SJSA1 (cell line): ENCODE measurements at places on chromosomes 4 and X. TPM values are rescaled to one million over a fixed set of nuclear protein-coding genes. Genes with fewer than 3 reads are reported as not detected.

DNA sequence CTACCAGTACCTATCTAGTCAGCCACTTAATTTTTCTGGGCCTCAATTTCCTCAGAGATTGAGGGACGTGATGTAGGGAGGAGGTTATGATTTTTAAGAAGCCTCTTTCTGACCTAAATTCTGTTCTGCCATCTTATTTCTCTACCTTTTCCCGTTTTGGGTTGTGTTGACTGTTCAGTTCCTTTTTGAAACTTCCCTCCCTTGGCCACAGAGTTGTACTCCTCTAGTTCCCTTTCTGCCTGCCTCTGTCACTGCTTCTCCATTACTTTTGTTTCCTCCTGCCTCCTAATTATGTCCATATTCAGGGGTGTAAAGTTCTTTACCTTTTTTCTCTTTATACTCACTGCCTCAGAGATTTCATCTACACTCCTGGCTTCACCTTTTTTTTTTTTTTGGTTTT, 25.4 kb downstream of the CLCN5 start:
- no peaks in the 10 kb centered on the region for H3K36me3 ChIP-seq
- H3K27ac ChIP-seq, result no peak overlapping the region
- H3K4me3 ChIP-seq, result no peak overlapping the region

- peaks cover 15% of the 10 kb centered on the region for H3K27me3 ChIP-seq
- DNase-seq, result no peak
Measured at GRCh38 chr4:55312489-55313101, 33.4 kb upstream of the SRD5A3 start.

GRCh38 chr4:26787461-26788340, 72.9 kb upstream of the STIM2 start:
- H3K36me3 ChIP-seq, result no peaks in the 10 kb centered on the region
- H3K27me3 ChIP-seq, result no peaks in the 10 kb centered on the region
- H3K4me3 ChIP-seq, result no peak overlapping the region
- H3K27ac ChIP-seq, result no peak overlapping the region

- H3K4me3 ChIP-seq, result no peak overlapping the region
- DNase-seq, result no peak
- no peak overlapping the region for H3K27ac ChIP-seq
- no peaks in the 10 kb centered on the region for H3K36me3 ChIP-seq
- no peaks in the 10 kb centered on the region for H3K27me3 ChIP-seq
Measured at GRCh38 chr4:141853091-141853764, 216.8 kb downstream of the IL15 start.

GRCh38 chrX:24646006-24646405, 1.1 kb downstream of the PCYT1B start:
- H3K27ac ChIP-seq, result no peak overlapping the region
- H3K27me3 ChIP-seq, result no peaks in the 10 kb centered on the region
- DNase-seq, result no peak

DNA sequence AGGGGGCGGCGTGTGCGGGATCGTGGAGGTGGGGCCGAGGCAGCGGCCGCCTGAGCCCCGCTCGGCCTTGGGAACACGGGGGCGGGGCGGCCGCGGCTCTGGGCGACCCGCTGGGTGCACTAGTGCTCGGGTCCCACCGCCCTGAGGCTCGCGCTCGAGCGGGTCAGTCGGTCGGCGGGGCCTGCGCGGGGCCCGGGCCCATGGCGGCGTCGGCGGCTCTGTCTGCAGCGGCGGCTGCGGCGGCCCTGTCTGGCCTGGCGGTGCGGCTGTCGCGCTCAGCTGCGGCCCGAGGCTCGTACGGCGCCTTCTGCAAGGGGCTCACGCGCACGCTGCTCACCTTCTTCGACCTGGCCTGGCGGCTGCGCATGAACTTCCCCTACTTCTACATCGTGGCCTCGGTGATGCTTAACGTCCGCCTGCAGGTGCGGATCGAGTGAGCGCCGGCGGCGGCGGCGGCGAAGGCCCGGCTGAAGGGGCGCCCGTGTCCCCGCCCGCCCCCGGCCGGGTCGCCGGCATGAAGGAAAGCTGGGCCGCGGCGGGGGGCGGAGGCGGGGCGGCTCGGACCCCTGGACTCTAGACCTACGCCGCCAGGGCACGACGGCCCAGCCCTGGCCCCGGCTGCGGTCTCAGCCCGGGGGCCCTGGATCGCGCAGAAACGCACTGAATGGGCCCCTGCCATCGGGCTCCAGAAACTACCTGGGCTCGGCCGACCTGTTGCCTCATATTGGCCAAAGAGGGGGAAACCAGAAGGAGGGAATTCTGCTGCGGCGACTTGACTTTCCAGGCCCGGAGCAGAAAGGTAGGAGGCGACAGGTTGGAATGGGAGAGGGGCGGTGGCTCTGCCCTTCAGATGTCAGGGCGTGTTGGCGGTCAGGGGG, at the start of gene SMIM10L2A:
Gene SMIM10L2A (plus strand): TSS at position 13 of the 878 bp plus-strand sequence. CDS start 188 bp downstream, at position 201.
- no peaks in the 10 kb centered on the region for H3K27me3 ChIP-seq
- H3K27ac ChIP-seq, result no peak within 1 kb of the TSS
- H3K4me1 ChIP-seq, result no peaks in the 10 kb centered on the region
- no peaks in the 10 kb centered on the region for H3K36me3 ChIP-seq

DNA sequence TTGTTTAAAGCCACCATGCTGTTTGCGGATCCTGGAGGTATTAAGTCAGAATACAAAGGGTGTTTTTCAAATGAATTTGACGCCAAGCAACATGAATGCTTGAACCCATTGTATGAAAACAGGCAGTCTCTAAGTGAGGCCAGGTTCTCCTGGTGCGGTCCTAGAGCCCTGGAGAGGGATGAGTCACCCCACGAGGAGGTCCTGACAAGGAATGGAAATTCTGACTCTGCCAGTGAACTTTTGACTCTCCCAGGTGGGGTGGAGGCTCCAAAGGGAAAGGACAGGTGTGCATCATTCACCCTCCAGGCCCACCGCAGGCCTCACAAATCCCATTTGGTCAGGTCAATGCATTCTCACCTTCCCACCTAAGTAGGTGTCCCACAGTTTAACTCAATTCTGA, 1.5 kb downstream of the TRIM2 start:
- H3K4me3 ChIP-seq, result no peak overlapping the region
- no peaks in the 10 kb centered on the region for H3K36me3 ChIP-seq
- peaks cover 24% of the 10 kb centered on the region for H3K4me1 ChIP-seq
- DNase-seq, result peak; percentile 33

DNA sequence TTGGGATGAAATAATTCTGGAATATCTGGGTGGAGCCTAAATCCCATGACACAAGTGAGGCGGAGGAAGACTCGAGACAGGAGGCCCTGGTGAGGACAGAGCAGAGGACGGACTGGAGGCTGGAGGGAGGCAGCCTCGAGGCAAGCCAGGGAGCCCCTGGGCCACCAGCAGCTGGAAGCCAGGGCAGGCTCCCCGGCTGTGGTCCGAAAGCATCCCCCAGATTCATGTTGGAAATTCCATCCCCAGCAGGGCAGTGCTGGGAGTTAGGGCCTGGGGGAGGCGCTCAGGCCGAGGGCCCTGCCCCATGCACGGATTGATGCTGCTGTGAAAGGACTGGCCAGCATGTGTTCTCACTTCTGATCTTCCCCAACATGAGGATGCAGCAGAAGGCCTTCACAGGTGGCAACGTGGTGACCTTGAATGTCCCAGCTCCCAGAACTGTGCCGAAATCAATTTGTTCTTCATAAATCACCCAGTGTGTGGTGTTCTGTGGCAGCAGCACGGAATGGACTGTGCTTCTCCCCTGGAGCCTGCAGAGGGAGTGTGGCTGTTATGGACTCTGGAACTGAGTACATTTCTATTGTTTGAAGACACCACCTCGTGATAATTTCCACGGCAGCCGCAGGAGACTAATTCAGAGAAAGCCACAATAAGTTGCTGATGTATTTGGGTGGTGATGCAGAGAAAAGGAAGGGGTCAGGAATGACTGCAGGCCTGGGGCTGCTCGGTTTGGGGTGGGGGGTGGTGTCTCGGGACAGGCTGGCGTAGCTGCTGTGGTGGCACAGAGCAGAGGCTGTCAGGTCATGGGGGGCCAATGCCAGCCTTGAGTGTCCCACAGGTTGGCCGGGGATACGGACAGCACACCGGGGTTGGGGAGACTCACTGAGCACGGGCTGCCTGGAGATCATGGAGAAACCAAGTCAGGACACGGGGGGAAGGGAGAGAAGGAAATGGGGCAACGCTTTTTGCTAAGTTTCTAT, 56.9 kb downstream of the PCGF3 start:
- H3K4me3 ChIP-seq, result no peak overlapping the region
- no peak for DNase-seq

DNA sequence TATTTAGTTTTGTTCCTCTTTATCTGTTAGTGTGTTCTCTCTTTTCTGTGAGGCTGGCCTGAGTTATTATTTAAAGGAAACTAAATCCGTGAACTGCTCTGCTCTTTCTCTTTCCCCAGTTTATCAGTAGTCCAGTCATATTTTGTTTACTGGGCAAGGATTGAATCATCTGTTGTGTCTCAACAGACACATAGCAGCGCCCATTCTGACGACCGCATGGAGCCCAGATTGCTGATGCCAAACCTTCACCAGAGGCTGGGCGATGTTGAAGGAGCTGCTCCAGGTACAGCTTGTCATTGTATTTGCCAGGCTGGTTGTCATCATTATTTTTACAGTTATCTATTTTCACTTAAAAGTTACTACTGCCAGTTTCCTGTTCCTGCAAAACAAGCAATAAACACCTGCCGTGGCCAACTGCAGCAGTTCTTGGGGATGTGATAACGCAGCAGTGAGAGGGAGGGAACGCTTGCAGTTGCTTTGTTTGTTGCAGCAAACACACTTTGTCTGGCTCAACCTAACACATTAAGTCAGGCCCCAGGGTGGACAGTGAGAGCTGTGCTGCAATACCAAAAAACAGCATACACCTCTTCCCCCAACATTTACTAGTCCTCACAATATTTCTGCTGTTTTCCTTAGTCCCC, 10.1 kb downstream of the REELD1 start:
- DNase-seq, result peak; percentile 51
- H3K27me3 ChIP-seq, result no peaks in the 10 kb centered on the region
- H3K4me3 ChIP-seq, result no peak overlapping the region
- no peaks in the 10 kb centered on the region for H3K36me3 ChIP-seq
- H3K4me1 ChIP-seq, result peaks cover 33% of the 10 kb centered on the region

DNA sequence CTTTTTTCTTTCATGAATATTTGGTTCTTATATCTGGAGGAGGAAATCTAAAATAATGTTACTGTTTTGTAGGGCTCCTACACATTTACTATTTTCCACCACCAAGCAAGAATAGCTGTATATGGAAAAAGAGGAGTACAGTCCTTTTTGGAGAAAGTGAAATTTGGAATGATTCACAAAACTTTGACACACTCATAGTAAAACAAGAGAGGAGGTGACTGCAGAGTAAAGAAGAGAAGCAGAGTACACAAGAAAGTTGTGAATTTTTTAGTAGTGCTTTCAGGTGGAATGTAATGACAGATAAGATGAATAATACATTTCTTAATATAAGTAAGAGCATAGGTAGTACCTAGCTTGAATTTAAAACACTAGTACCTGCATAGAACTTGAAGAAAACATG, 41.3 kb upstream of the UGT2B4 start:
- no peak overlapping the region for H3K4me3 ChIP-seq
- no peak for DNase-seq
- no peaks in the 10 kb centered on the region for H3K27me3 ChIP-seq

DNA sequence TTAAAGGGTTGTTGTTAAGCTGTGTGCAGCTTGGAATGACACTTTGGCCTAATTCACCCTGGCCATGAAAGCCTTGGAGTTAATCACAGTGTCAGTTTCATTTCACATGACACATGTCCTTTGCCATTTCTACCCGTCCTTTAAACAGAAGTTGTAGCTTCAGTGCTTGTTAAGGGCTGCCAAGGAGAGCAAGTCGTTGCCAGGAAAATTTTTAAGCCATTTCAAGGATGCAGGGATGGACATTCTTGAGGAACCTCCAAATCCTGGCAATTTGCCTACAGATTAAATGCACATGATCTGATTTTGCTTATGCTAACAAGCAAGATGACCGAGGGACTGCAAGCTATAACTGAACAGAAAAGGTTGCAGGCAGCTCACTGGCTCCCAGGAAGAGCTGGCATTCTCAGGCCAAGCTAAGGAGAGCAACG, 40.5 kb downstream of the SETD7 start:
- no peaks in the 10 kb centered on the region for H3K4me1 ChIP-seq
- H3K27ac ChIP-seq, result no peak overlapping the region
- no peak overlapping the region for H3K4me3 ChIP-seq
- no peaks in the 10 kb centered on the region for H3K27me3 ChIP-seq
- H3K36me3 ChIP-seq, result peaks cover 22% of the 10 kb centered on the region; the same call in 1 of the 2 replicates
- no peak for DNase-seq

- H3K27me3 ChIP-seq, result peaks cover 14% of the 10 kb centered on the region
- H3K4me3 ChIP-seq, result no peak overlapping the region
- H3K4me1 ChIP-seq, result no peaks in the 10 kb centered on the region
- H3K36me3 ChIP-seq, result no peaks in the 10 kb centered on the region
Measured at GRCh38 chr4:12701384-12701783, 782.8 kb downstream of the RAB28 start.

- H3K27ac ChIP-seq, result peak overlapping the region; percentile 49
- H3K27me3 ChIP-seq, result no peaks in the 10 kb centered on the region
- H3K4me1 ChIP-seq, result peaks cover 41% of the 10 kb centered on the region
- no peak for DNase-seq
- peaks cover 13% of the 10 kb centered on the region; the same call in 1 of the 2 replicates for H3K36me3 ChIP-seq
Measured at GRCh38 chrX:54180403-54180802, 2.7 kb downstream of the FAM120C start.

GRCh38 chr4:123585111-123585510, 188.5 kb downstream of the SPRY1 start:
- H3K27me3 ChIP-seq, result no peaks in the 10 kb centered on the region
- no peaks in the 10 kb centered on the region for H3K36me3 ChIP-seq
- peaks cover 25% of the 10 kb centered on the region for H3K4me1 ChIP-seq
- no peak overlapping the region for H3K4me3 ChIP-seq
- H3K27ac ChIP-seq, result no peak overlapping the region

The CDKL5 gene
- total RNA-seq, result 3.8 and 5.1 TPM in 2 replicates

The VCX3A gene
- total RNA-seq, result not detected in 2 replicates

The ZAR1 gene
- total RNA-seq, result not detected in 2 replicates

The MYOZ2 gene
- total RNA-seq, result 0.09 TPM in 1 of 2 replicates, not detected in the other

The OTUD6A gene
- not detected in 2 replicates for total RNA-seq

The RTL5 gene
- total RNA-seq, result 1.5 and 1.8 TPM in 2 replicates

The GATA1 gene
- not detected in 2 replicates for total RNA-seq
